ENCODE measurements at places on chromosomes 3 and 15.

DNA sequence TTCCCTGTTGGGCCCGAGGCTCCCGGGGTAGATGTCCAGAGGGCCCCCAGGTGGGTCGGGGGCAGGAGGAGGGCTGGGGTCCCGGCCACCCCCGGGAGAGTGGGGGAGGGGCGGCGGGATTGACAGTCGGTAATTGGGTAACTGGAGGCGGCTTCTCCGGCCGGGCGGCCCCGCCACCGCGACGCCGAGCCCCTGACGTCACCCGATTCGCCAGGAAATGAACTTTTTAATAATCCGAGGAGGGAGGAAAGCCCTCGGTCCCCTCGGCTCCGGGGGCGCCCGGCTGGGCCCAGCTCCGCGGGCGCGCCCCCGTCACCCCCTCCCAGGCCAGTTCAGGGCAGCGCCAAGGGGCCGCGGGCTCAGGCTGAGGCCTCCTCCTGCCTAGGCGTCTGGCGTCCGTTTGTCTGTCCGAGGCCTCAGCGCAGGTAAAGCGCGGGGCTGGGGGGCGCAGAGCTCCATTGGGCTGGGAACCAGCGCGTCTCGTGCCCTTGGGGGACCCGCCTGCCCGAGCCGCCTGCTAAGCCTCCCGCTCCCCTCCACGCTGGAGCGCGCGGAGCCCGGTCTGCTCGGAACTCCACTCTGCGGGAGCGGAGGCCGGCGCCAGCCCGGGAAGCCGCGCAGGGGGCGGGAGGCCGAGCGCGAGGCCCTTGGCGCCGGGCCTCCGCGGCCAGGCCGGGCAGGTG, 3.9 kb downstream of the GATA2 start:
- no peak for DNase-seq

DNA sequence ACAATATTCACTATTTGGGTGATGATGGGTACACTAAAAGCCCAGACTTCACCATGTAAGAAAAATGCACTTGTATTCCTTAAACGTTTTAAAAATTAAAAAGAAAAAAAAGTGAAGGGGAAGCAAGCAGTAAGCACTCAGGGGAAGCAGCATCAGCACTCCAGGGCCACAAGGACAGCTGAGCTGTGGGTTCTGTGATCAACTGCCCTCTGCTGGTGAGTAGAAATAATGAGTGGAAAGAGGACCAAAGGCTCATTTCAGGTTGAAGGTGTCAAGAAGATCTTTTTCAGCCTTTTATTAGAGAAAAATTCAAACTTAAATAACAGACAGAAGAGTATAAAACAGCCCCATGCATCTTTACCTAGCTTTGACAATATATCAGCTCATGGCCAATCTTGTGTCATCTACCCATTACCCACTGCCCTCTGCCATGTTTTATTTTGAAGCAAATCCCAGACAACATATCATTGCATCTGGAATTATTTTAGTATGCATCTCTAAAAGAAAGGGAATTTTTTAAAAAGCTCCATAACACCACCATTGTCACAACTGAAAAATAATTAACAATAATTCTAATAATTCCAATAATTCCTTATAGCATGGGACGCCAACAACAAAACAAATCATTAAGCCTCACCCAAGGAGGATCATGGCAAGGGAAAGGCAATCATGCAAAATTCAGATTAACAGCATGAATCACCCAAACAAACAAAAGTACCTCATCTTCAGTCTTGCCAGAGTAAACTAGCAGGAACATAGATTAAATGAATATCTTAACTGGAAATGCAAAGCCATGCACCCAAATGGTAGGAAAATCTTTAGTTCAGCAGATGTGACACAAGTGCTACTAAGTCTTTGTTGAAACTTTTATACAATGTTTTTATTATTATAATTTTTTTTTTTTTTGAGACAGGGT, 42.5 kb downstream of the TAMM41 start:
- no peak for DNase-seq

DNA sequence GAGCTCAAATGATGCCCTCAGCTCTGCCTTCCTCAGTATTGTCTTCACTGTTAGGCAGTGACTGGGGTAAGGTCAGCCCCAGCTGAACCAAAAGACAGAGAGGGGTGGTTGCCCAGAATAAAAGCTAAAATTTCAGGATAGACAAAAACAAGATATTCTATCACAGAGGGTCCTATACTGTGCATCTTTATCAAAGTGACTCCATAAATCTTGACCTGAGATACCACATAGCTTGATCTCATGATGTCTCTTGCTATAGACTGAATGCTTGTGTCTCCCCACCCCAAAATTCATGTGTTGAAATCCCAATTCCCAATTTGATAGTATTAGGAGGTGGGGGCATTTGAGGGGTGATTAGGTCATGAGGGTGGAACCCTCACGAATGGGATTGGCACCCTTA, 30.4 kb downstream of the EIF1B start:
- DNase-seq = no peak

GRCh38 chr15:87755226-87755625, 501.3 kb downstream of the NTRK3 start:
- DNase-seq = no peak

Data from stimulated activated CD8-positive, alpha-beta memory T cell treated with anti-CD3 and anti-CD28 coated beads, Interleukin-12 subunit alpha, Interleukin-12 subunit beta, amount 100 ng/mL, for 4 hours (primary cell).